Stimulated activated CD8-positive, alpha-beta memory T cell treated with anti-CD3 and anti-CD28 coated beads, Interleukin-15, amount 100 ng/mL, for 24 hours (primary cell): ENCODE measurements at places on chromosomes 2 and 18.

DNA sequence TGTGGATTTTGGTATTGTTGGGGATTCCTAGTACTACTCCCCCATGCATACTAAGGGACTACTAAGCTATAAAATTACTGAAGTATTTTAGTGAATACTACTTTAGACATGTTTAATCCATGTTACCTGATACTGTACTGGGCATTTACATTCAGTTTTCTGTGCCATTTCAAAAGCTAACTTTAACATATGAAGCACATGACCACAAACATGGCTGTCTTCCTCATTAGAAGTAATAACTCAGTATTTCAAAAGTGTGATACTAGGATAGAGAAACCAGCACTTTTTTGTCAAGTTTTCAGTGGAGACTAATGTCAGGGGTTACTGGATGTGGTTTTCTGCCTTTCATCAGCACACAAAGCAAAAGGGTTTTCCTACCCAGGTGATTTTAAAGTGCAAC is 27.9 kb downstream of the WDR33 start:
- DNase-seq = no peak

- DNase-seq = no peak
These were observed 82.2 kb downstream of the CELF4 start for GRCh38 chr18:37483221-37483971.

DNA sequence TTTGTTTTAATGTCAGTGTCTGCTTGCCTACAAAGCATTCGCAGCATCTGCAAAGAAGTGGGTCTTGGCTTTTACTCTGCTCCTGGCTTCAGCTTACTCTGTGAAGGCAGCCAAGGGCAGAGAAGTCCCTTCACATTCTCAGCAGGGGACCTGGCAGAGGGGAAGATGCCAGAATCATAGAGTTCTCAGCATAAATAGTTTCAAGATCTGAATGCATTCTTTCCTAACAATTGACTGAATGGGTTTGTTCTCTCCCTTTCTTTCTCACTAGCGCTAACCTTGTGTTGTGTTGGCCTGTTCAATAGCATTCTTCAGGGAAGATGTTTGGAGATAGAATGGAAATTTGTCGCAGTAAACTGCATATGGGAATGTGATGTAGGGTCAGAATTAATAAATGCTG is 106.9 kb downstream of the FARSB start:
- no peak for DNase-seq

- no peak for DNase-seq
These were observed 160.6 kb downstream of the PRKCE start for GRCh38 chr2:45812011-45812500.

- DNase-seq = no peak
These were observed 203.5 kb downstream of the UXS1 start for GRCh38 chr2:105990624-105991023.

- no peak for DNase-seq
These were observed 9.4 kb downstream of the NEU4 start for GRCh38 chr2:241818229-241818942.

GRCh38 chr2:128217671-128218070 is 101.0 kb downstream of the HS6ST1 start:
- DNase-seq = no peak

- no peak for DNase-seq
These were observed 141.7 kb downstream of the GLI2 start for GRCh38 chr2:120877409-120877808.

DNA sequence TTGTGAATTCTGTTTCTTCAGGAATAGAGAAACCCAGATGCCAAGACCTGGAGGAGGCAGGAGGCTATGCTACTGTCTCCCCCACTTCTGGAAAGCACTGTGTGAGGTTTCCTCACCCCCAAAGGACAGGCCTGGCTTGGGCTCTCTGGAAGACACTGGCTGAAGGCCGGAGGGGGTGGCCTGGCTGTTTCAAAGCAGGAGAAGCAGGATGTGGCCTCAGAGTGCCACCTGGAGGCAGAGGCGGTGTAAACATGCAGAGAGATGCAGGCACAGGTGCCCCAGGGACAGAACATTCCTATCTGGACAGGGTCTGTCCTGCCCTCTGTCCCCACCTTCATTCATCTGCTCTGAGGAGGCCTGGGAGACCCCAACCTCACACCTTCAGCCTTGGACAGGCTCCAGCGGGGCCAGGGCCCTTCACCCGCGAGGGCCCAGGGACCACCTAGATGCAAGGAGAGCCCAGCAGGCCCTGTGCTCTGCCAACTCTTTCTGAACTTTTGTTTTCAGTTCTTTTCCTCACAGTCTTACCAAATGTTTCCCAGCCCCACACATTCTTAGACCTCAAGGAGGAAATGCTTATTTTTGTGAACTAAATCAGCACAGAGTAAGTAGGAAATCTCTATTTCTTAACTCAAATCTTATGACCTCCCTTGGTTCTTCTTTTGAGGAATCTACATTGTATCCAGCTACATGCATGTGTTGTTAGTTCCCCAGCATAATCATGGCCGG is 79.2 kb downstream of the LONRF2 start:
- DNase-seq = no peak

DNA sequence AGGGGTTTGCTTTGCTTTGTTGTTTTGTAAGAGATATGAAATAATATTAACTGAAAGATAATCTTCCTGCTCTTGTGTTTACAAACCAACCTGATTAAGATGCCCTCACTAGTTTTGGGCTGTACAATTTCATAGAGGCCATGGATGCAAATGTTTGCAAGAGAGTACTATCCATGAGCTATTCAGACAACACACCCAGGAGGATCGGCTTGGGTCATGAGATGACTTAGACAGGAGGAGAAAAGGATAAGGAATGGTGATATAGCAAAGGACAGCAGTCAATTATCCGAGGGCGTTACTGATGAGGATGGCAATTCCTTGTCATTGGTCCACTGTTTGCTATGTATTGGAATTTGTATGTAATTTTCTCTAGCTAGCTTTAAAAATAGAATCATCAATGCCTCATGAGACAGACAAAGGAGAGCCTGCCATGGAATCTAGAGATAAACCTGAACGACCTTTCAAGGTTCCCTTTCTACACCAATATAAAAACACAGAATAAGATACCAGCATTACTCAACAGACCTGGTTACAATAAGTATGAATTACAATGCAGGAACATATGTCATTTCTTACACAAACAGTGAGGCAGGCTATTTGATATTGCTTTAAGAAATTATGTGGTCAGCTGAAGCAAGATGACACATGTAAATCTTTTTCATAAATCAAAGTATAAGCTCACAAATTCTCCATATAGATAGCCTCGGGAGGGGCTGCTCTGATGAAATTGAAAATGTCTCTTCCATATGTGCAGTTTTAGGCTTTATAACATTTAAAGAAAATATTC is 54.4 kb upstream of the SOS1 start:
- no peak for DNase-seq

DNA sequence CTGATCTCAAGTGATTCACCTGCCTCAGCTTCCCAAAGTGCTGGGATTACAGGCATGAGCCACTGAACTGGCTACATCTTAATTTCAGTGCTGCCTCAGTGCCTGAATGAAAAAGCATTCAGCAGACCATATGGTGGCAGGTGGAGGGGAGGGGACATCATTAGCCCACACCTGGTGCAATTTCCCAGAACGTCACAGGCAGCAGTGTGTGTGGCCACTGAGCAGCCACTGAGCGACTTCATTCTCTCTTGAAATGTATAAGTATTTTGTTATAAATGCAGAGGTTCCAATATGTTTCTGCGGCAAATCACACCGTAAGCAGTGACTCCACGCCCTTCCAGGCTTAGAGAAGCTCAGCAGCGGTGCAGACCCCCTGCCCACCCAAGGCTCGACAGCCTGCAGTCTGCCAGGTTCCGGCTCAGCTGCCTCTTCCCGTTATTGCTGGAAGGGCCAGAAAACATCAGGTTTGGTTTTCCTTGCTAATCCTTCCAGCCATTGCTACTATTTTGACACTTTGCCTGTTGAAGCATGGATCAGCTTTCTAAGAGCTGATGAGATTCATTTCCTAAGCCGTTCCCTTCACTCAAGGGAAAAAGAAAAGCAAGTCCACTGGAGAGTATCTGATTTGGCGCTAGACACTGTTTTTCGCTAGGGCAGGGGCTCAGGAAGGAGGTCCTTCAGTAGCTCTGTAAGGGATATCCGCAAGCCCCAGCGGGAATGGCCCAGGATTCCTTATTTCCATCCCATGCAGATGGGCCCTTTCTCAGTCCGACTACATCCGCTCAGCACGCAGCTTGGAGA is 250.7 kb downstream of the VAPA start:
- no peak for DNase-seq

- DNase-seq = no peak
These were observed 51.2 kb downstream of the SPIRE1 start for GRCh38 chr18:12606592-12607315.

GRCh38 chr2:42084231-42084671 is 36.4 kb downstream of the PKDCC start:
- DNase-seq = no peak

DNA sequence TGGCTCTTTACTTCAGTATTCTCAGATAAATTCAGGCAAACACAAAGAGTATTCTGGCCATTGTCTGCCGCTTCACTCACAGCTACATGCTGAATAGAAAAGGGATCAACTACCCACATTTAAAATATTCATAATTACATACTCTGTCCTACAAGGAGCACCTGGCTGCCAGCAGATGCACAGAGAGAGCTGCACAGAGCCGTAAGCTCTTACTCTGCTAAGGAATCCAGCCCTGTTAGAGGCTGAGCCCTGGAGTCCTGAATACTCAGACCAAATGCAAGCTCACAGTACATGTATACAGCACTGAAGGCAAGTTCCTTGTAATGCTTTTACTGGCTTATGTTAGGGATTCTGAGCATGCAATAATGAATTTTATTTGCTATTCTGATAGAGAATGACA is 80.3 kb downstream of the FTCDNL1 start:
- no peak for DNase-seq

DNA sequence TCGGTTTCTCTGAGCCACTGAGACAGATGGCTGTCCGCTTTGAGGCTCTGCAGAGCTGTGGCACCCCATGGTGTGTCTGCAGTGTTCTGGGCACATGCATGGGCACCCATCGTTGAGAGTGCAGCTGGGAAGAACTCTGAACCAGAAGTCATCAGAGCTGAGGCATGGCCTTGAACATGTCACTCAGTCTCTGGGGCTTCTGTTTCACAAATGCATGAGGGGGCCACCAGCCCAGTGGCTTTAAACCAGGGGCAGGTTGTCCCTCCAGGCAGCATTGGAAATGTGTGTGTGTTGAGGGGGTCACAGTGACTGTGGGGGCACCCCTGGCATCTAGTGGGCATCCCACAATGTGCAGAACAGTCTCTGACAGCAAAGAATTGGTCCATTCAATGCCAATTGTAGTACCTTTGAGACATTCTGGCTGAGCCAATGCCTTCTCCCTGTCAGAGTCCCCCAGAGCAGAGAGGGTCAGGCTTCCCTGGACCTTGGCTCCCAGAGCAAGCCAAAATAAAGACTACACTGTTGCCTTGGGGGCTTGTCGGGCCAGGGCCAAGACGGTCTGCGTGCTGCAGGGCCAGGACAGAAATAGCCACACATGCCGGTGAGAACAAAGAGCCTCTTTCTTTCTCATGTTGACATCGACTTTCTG is 9.3 kb upstream of the PSMD1 start:
- DNase-seq = no peak

- DNase-seq = no peak
These were observed 66.8 kb downstream of the GRB14 start for GRCh38 chr2:164554487-164554886.

- DNase-seq = no peak
These were observed 201.6 kb upstream of the SALL3 start for GRCh38 chr18:78777992-78778391.

GRCh38 chr18:56458770-56459712 is 179.4 kb downstream of the TXNL1 start:
- no peak for DNase-seq

DNA sequence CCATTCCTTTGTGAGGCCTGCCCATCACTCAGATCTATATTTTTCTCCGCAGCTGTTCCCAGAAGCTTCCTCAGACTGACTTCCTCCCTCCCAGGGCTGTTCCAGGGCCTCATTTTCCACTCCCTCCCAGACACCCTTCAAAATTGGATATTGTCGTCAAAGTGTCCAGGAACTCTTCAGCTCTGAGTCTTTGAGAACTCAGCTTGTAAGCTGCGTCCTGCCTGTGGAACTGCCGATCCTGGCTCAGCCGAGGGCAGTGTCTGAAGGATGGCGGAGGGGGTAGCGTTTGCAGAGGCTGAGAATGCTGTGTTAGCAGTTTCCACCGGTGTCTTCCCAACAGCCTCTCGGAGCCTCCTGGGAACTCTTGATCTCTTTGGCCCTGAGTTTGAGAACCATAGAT is 27.1 kb downstream of the NCK2 start:
- no peak for DNase-seq

DNA sequence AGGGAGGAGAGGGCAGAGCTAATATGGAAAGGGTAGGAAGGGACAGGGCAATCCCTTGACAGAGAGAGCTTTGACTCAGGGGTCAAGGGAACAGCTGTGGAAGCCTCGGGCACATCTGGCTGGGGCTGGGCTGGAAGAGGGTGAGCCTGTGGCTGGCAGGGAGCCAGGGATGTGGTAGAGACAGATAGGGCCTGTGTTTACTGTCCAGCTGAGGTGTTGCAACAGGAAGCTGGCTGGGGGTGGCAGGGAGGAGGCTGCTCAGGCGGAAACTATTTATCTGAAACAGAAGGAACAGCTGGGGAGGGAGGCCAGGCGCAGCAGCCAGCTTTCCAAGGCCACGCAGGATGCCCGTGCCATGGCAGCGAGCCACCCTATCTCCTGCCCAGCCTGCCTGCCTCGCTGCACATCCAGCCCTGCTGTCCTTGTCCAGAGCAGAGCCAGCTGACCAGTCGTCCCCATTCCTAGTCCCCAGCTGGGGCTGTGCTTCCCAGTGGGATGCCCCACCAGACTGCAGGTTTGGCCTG is 264.7 kb downstream of the CYP26B1 start:
- DNase-seq = no peak

- DNase-seq = no peak
These were observed 457.2 kb upstream of the CDH20 start for GRCh38 chr18:60875957-60876507.

DNA sequence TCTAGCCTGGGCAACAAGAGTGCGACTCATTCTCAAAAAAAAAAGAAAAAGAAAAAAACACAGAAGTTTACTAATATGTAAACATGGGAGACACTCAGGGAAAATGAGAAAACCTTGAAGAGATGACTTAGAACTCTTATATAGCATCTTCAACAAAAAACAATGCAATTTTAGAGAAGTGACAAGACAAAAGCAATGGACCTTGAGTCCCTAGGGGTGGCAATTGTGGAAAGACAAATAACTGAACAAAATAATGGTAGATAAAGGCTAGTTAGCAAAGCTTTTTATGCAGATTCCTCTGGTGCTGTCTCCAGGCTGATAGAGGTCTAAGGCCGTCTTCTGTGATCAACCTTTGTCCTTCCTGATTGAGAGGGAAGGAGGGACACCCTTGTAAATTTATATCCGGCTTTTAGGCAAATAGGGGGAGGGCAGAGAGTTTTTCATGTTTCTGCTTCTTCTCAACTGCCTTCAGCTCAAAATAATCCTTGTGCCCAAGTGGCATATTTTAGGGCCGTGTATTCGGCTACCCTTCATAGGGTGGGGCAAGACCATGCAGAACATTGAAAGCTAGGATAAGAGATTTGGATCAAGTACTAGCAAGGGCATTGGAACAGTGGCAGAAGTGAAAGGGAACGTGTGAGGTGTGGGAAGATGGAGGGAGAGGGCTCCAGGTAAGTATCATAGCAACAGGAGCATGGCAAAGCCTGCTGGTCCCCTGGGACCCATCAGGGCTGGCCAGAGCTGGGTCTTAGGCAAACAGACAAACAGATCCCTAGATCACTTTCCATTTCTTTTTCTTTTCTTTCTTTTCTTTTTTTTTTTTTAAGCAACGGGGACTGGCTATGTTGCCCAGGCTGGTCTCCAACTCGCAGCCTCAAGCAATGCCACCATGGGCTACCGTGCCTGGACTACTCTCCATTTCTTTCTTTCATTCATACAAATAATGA is 116.2 kb upstream of the STPG4 start:
- no peak for DNase-seq
